ENCODE measurements at places on chromosomes 4 and X. TPM values are rescaled to one million over a fixed set of nuclear protein-coding genes. Genes with fewer than 3 reads are reported as not detected.

DNA sequence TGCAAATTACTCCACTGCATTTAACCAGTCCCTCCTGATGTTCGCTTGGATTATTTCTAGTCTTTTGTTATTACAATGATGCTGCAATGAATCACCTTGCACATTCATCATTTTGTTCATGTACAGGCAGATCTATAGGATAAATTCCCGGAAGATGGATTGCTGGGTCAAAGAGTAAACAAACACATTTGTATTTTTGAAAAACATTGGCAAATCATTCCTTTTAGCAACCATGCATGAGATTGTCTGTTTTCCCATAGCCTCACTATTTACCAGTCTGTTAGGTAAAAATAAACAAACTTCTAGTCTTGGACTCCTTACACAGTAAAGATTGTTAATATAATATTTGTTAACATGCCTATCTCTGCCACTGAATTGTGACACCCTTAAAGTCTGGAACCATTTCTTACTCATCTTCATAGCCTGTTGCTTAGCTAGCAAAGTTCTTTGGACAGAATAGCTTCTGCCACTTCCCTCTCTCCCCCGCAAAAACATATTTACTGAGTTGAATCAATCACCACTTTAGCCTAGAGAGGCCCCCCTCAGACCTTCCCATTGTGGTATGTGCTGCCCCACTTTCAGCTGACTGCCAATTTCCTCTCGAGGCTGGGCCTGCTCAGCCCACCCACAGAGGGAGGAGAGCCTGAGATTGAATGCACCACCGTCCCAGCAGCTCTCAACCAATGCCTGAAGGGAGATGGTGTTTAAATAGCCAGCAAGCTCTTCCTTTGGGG is 108.4 kb upstream of the ATXN3L start:
- no peak overlapping the region for H3K27ac ChIP-seq
- no peak overlapping the region for H3K4me3 ChIP-seq
- DNase-seq, result no peak
- no peaks in the 10 kb centered on the region for H3K4me1 ChIP-seq

DNA sequence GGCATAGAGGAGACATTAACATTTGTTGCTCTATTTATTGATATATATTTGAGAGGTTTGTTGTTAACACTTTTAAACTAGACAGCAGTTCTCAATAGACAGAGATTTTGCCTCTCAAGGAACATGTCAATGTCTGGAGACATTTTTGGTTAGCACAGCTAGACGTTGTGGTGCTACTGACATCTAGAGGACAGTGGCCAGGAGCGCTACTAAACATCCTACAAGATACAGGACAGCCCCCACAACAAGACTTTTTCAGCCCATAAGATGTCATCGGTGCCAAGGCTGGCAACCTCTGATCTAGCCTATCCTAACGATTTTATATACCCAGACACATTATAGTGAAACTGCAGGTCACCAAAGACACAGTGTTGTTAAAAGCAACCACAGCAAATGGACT is 18.4 kb upstream of the CTSO start:
- no peak overlapping the region for H3K4me3 ChIP-seq
- no peak for DNase-seq
- no peaks in the 10 kb centered on the region for H3K27me3 ChIP-seq
- no peak overlapping the region for H3K27ac ChIP-seq
- H3K4me1 ChIP-seq, result no peaks in the 10 kb centered on the region

DNA sequence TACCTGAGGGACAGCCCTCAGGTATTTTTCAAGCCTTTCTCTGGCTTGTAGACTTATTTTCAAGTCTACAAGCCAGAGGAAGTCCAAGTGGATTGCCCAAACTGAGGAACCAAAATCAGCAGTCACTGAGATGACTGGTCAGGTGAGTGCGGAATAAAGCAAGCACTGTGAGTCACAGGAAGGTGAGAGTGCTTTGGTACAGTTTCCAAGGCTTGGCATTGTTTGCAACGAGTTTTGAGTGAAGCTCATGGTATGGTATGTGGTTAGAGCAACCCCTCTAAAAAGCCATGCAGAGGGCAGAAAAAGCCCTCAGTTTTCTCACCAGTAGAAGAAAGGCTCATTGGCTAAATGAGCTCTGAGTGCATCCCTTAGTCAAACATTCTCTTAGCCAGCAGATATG is 112.8 kb upstream of the EOLA2 start:
- no peak for DNase-seq
- no peaks in the 10 kb centered on the region for H3K36me3 ChIP-seq
- H3K4me3 ChIP-seq, result no peak overlapping the region
- no peak overlapping the region for H3K27ac ChIP-seq
- H3K27me3 ChIP-seq, result no peaks in the 10 kb centered on the region

DNA sequence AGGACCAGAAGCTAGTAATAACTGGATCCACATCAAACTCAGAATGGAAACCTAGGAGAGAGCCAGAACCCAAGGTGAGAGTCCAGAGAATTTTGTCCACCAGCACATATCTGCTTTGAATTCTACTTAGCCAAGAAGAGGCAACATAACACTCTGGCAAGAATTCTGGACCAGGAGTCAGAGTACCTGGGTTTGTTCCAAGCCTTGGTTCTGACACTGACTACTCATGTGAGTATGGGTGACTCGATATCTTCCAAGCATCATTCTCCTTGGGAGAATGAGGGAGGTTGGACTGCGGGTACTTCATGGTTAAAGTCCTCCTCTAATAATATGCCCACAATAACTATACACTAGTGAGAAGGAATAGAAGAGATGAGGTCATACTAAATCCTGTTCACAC is 144.0 kb upstream of the JADE1 start:
- no peaks in the 10 kb centered on the region for H3K27me3 ChIP-seq
- no peak for DNase-seq
- peaks cover 15% of the 10 kb centered on the region for H3K4me1 ChIP-seq
- no peaks in the 10 kb centered on the region for H3K36me3 ChIP-seq

Gene ARSD
- polyA plus RNA-seq, result 34.1 TPM

DNA sequence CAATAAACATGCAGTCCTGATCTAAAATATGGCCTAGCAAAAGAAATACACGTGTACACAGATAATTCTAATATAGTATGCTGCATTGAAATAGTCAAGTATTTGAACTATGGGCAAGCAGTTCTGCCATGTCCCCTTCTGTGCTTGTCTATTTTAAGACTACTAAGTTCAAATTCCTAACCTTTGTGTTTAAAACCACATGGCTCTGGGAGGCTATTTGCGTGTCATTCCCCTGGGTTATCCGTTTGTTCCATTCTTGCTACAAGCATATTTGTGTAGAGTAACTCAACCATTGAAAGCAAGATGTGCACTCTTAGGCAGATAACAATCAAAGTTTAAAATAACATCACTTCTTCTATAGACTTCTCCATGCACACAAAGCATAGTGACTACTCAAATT is 25.4 kb upstream of the TBC1D1 start:
- H3K4me3 ChIP-seq, result no peak overlapping the region
- H3K27ac ChIP-seq, result no peak overlapping the region
- H3K4me1 ChIP-seq, result no peaks in the 10 kb centered on the region
- H3K36me3 ChIP-seq, result peaks cover 10% of the 10 kb centered on the region
- DNase-seq, result no peak

DNA sequence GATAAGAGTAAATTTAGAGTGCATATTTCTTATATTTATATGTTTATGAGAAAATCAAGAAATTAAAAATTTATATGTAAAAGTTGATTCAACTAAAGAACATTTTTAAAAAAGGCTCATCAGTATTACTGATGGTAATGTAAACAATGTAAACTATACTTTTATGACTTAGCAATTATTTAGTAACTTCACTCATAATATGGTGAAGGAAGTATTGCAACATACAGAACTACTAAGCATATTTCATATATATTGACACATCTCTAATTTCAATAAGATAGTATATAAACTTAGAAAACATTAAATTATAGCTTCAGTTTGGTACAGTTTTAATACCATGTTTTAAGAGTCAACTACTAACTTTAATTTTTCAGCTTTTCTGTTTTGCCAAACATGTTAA is 512.8 kb upstream of the PCDH7 start:
- no peaks in the 10 kb centered on the region for H3K36me3 ChIP-seq
- H3K4me1 ChIP-seq, result no peaks in the 10 kb centered on the region
- H3K27ac ChIP-seq, result no peak overlapping the region
- no peak for DNase-seq
- no peaks in the 10 kb centered on the region for H3K27me3 ChIP-seq

DNA sequence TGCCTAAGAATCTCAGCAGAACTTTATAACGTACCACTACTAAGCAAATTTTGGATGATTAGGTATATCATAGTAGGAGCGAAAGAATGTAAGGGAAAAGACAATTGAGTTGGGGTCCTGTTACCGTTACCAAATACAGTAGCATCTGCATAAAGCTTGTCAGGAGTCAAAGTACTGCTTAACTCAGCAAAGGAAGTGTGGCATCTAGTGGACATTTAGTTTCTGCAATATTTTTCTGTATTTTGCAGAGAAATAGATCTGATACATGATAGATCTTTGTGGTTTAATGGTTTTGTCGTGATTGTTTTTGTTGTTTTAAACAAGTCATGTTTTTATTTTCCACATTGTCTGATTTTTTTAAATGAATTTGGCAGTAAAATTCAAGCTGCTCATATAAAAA is 81.0 kb upstream of the SMARCAD1 start:
- H3K4me3 ChIP-seq, result no peak overlapping the region
- H3K27me3 ChIP-seq, result no peaks in the 10 kb centered on the region
- H3K27ac ChIP-seq, result no peak overlapping the region

DNA sequence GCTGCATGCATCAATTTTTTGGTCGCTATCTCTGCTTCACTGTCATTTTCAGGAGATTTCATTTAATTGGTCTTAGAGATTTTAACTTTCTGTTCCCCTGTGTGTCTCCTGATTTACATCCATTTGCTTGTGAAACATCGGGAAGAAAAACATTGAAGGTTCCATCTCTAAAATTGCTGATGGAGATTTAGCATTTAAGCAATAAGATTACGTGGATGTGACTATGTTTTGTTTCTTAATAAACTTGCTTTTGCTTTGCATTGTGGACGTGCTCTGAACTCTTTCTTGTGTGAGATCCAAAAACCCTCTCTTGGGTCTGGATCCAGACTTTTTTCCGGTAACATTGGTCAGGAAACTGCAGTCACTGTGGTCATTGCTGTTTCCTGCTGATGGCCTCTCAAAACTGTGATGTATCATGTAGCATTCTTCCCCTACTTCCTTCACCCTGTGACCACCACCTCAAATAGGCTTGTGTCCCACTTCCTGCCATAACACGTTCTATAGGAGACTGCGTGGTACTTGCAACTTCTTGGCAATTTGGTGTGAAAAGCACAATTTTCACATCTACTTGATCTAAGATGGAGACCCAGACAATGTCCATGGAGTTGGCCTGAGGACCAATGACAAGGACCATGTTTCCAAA is 4.9 kb downstream of the CXCL2 start:
- no peak for DNase-seq
- H3K4me3 ChIP-seq, result no peak overlapping the region
- H3K36me3 ChIP-seq, result no peaks in the 10 kb centered on the region
- H3K27me3 ChIP-seq, result no peaks in the 10 kb centered on the region

GRCh38 chrX:153665726-153666306 is 7.8 kb downstream of the PNCK start:
- H3K27ac ChIP-seq, result no peak overlapping the region
- peaks cover 10% of the 10 kb centered on the region for H3K27me3 ChIP-seq
- no peak for DNase-seq
- no peak overlapping the region for H3K4me3 ChIP-seq

- H3K36me3 ChIP-seq, result peaks cover 80% of the 10 kb centered on the region
- DNase-seq, result no peak
- no peak overlapping the region for H3K27ac ChIP-seq
These were observed 66.2 kb downstream of the ZAR1 start for GRCh38 chr4:48556268-48556667.
